ENCODE measurements at places on chromosomes 2 and 18.

DNA sequence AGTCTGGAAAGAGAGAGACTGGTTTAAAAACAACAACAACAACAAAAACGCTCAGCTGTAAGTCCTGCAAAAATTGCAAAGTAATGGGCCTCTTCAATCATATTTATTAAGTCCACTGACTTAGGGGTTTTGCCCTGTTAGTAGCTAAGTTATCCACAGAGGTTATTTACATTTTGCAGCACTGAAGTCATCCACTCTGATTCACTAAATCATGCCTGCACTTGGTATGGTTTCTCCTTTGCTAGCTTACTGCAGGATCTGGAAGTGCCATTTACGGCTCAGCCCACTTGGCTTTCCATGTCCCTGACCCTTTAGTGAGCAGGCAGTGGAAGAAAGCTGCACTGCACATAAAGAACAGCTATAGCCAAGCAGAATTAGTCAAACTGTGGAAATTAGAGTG, 484.4 kb downstream of the NRXN1 start:
- DNase-seq = no peak

DNA sequence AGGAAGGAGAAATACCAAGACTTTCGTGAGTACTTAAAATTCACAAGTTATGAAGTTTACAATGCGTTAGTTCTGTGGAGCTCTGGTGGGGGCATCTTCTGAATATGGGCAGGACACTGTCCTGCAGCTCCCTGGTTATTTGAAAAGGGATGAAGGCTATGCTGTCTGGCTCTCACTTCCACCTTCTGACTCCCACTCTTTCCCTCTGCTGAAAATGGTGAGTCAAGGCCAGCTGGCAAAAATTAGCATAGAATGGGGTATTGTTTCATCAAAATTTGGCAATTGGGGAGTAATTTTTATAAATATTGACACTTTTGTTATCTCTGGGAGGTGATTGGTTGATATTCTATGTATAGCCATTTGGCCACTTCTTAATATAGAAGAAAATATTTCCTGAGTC, 177.4 kb downstream of the PARD3B start:
- no peak for DNase-seq

DNA sequence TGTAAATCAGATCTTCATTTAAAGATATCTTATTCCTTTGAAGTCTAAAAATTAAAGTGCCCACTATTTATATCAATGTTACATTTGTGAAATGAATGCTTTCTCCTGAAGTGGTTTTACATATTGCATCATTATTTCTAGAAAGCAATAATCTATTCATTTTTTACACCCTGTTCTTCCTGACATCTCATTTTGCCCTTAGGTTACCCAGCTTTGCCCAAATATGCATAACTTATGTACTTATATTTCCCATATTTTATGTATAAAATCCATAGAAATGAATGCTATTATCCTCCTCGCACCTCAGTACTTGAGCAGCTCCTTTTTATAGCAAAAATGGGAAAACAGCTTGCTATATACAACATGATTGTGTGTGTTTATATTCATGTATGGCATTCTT, 396.5 kb upstream of the DSEL start:
- no peak for DNase-seq

- no peak for DNase-seq
These were observed 71.0 kb downstream of the ARL4C start for GRCh38 chr2:234425639-234426603.

DNA sequence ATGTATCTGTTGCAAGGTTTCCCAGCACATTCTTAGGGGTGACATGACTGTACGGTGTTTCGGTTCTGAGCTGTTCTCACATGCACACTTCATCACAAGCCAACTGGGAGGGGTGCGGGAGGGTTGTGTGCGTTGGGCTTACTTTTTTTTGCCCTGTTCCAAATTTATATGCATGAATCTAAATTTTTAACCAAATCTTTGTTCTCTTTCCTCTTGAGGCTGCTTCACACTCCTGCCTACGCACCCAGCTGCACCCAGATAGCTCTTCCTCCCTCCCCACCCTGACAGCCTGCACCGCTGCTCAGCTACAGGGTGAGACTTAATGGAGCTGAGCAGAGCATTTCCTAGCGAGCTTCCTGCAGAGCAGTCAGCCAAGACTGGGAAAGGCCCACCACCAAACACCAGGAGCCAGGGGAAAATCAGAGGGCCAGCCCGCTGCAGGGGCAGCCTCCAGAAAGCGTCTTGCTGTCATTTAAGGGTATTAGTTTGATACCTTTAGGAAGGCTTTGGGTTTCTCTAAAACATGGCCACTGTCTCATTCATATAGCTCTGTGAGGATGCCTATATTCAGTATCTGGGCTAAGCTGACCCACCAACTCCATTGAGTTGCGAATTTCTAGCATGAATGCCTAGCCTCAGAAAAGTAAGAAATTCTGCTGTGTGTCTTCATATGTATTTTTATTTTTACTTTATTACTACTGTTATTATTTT, 84.5 kb downstream of the POU3F3 start:
- DNase-seq = no peak

DNA sequence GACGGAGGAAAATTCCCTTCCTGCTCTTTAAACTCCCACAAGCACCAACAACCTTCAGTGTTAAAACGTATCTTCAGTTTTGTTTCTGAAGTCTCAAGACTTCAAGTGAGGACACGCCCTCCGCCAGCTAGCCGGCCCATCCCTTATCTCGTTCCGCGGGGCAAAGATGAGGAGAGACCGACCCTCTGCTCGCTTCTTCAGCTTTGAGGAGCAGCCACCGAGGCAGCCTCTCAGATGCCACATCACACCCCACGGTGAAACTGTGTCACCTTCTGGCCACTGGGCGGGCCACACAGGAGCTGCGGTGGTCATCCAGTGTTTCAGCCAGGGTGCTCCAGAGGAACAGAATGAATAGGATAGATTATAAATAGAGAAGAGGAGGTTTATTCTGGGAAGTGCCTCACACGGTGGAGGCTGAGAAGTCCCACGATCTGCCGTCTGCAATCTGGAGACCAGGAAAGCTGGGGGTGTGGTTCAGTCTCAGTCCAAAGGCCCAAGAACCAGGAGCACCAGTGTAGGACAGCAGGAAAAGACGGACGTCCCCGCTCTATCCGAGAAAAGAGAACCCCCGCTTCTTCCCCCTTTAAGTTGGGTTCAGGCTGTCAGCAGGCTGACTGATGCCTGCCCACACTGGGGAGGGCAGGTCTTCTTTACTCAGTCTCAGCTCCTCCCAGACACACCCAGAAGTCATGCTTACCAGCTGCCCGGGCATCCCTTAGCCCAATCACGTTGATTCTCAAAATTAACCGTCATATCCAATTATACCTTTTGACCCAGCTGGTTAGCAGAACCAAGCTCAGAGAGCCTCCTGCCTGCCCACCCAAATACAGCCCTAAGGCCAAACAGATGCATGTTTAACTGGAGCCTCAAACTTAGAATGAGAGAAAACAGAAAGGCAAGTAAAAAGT, 399.7 kb upstream of the ID2 start:
- DNase-seq = no peak

Data from BJ (cell line).